ENCODE measurements at places on chromosomes 1 and 21. TPM values are rescaled to one million over a fixed set of nuclear protein-coding genes. Genes with fewer than 3 reads are reported as not detected.

The OR2T29 gene
- not detected for total RNA-seq

The ARHGEF11 gene
- 21.0 TPM for total RNA-seq

The SPATA45 gene
- total RNA-seq, result not detected

The GUCA2A gene
- not detected for total RNA-seq

The C1orf226 gene
- under 0.01 TPM for total RNA-seq

The GCSAML gene
- total RNA-seq, result not detected

The CREG1 gene
- 28.8 TPM for total RNA-seq

The ANGPTL7 gene
- total RNA-seq, result not detected

The LORICRIN gene
- total RNA-seq, result not detected

The RSPO1 gene
- total RNA-seq, result not detected

The IGSF3 gene
- total RNA-seq, result 12.4 TPM

The NBPF8 gene
- 3.2 TPM for total RNA-seq

DNA sequence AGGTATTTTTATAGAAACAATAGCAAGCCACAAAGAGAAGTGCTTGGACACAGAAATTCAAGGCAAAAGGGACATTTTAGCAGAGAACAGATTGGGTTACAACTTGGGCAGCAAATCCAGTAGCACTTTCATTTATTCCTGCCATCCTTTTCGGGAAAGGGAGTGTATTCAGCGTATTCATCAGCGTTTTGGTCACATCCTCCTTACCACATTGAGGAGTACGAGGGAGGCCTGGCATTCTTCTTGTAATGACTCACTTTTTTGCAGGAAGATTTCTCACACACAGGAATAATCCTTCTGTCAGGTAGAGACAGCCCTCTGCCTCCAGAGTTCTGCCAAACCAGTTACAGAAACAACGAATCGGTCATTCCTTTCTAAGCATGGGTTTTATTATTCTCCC, 18.1 kb upstream of the FAM78B start:
- no peak for DNase-seq

DNA sequence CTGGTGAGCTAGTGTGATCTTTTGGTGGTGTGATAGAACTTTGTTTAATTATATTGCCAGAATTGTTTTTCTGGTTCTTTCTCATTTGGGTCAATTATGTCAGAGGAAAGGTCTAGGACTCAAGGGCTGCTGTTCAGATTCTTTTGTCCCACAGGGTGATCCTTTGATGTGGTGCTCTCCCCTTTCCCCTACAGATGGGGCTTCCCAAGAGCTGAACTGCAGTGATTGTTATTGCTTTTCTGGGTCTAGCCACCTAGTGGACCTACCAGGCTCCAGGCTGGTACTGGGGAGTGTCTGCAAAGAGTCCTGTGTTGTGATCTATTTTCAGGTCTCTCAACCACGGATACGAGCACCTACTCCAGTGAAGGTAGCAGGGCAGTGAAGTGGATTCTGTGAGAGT, 25.9 kb upstream of the CD84 start:
- DNase-seq, result no peak

GRCh38 chr1:170808216-170808885, 127.0 kb upstream of the MROH9 start:
- DNase-seq, result no peak

DNA sequence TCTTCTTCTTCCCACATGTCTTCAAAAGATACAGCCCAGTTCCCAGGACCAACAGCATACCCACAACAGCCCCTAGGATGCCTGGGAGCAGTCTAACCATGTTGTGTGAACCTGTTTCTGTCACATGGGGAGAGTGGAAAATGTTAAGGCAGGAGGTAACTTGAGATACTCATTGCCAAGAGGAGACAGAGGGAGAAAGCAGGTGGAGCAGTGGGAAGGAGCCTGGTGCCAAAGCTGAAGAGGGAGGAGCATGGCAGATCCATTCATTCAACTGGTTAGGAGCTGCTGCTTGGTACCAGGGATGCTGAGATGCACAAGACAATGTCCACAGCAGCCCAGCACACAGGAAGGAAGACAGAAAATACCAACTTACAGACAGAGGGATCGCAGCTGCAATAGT, 149.8 kb upstream of the ETV3 start:
- no peak for DNase-seq

- no peak for DNase-seq
Observed at GRCh38 chr1:169090900-169091311, 15.6 kb upstream of the ATP1B1 start.

- DNase-seq, result no peak
Observed at GRCh38 chr1:118122234-118123004, 62.6 kb downstream of the SPAG17 start.

DNA sequence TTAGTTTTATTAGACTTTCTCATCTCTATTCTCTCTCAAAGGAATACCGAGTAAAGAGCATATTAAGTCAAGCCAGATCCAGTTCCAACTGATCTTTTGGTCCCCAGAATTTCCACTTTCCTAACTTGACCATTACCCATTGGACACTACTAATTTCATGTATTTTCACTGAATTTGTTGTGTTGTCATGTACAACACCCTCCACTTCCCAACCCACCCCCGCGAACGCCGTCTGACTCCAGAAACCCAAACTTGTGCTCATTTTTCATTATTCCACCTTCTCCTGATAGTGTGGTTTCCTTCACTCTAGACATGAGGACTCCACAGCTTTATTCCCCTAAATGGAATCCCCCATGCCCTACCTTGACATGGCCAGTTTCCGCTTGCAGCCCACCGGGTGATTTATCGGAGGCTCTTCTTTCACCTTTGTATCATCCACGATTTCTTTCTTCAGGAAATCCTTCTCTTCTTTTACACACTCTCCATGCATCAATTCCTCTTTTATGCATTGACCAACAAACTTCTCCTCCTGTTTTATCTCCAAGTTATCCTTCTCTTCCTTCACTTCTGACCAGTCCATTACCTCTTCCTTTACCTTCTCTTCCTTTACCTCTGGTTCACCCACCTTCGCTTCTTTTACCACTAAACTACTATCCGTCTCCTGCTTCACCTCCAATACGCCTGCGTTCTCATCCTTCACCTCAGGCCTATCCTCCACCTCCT, 805 bp downstream of the ZNHIT6 start:
- DNase-seq, result peak; percentile 8

DNA sequence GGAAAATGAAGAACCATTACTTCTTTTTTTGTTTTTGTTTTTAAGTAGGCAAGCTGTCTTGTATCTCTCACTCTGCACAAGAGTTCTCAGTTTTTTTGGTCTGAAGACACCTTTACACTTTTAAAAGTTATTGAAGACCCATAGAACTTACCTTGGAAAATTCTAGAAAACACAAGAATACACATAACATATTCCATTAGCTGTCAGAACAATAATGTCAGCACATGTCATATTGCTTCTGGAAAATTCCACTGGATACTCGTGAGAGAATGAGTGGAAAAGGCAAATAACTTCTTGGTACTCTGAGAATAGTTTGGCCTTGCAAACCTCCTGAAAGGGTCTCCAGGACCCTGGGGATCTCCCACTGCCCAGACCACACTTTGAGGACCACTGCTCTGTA, 4.8 kb downstream of the FBXO28 start:
- no peak for DNase-seq

DNA sequence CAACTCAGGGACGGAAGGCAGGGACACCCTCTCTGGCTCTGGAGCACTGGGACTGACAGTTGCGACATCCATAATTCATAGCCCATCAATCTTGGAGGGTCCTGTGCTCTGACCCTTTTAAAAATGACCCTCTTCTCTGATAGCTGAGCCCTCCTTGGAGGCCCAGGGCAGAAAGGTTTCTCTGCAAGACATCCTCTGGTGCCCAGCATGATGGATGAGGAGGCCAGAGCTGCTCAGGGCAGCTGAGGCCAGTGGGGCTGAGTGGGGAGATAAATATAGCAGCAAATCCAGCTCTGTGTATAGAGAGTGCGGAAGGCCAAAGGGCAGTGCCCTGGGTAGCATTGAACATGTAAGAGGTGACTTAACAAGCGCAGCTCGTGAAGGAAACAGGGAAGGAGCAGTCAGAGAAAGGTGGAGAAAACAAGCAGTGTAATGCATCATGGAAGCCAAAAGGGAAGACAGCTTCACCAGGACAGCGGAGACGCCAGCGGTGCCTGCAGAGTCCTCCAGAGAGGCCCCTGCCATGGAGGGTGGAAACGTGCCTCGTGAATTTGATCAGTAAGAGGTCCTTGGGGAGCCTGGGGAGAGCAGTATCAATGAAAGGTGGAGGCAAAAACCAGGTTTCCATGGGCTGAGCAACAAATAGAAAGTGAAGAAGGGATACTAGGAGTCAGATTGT, 50.4 kb upstream of the FMOD start:
- DNase-seq, result no peak

DNA sequence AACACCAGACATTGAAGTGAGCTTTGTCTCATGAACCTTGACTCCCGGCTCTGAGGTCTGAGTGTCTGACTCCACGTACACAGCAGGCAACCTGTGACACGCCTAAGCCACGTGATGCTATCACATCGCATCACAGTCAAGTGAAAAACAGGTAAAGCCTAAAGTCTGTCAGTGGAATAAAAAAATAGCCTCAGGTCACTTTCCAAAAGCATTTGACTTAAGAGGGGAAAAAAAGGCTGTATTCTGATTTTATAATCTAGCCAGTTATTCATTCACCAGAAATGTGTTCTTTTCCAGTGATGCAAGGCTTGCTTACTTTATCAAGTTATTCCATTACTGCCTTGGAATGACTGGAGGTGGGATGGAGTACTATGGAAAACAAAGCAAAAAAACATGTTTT, 163.2 kb upstream of the HMCN1 start:
- DNase-seq, result no peak

DNA sequence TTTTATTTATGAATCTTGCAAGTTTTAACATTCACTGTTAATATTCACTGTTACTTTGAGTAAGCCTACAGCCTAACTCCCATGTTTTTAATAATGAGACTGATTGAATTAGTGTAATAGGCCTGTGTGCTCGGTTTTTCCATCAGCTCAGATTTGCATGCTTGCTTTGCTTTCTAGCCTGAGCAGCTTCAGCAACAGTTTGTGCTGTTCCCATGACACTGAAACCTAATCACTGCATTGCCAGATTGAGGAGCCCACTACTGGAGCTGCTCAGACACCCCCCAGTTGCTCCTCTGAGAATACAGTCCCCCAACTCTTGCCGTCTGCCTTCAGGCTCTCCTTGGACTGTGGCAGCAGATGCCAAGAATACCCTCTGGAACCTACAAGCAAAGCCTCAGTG, 695.4 kb downstream of the BRINP3 start:
- no peak for DNase-seq

- DNase-seq, result no peak
Observed at GRCh38 chr1:172822886-172823285, 164.0 kb downstream of the FASLG start.

DNA sequence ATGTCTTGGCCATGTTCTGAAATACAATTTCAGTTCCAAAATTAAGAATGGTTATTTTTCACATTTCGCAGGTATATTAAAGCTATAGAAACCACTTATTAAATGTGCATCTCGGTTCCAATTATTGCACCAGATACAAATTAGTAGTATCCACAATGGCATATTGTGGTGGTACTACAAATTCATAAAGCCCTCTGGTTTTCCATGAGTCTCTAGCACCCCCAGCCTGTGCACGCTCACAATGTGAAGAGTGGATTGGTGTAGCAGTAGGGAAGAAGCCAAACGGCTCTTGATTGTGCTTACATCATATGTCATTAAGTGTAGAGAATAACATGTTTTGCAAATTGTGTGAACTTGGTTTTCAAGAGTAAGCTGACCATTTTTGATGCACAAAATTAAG, 1.9 kb upstream of the BRINP3 start:
- DNase-seq, result no peak

GRCh38 chr1:194795917-194796593, 1609.6 kb upstream of the B3GALT2 start:
- DNase-seq, result no peak

DNA sequence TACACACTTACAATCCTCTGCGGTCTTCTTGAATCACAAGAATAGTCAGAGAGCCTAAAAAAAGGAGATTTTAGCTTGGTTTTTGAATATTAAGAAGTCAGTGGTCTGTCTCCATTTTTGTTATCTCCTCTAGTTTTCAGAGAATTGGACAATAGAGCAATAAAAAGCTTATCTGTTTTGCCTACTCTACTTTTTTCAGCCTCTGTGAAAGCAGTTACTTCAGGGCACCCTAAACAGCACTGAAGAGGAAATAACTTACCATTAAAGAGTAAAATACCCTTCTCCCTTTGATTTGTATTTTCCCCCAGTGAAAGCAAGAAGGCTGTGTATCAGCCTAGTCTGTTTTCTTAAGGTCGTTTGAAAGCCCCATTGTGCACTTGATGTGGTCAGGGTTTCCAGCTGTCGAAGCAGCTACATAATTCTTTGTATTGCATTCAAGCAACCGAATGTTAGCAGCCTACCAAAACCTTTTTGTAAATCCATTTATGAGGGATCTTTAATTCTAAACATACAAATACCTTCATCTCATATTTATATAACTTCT, 1.0 kb downstream of the NTMT2 start:
- no peak for DNase-seq

- DNase-seq, result no peak
Observed at GRCh38 chr21:42362198-42362597, 4.1 kb downstream of the TFF1 start.

- no peak for DNase-seq
Observed at GRCh38 chr1:24903011-24903461, 27.0 kb downstream of the RUNX3 start.

- no peak for DNase-seq
Observed at GRCh38 chr1:909861-910310, 13.8 kb upstream of the SAMD11 start.

- peak; percentile 6 for DNase-seq
Observed at GRCh38 chr1:221562542-221563475, 179.1 kb downstream of the DUSP10 start.

- no peak for DNase-seq
Observed at GRCh38 chr21:33750017-33750416, 107.7 kb downstream of the ITSN1 start.

GRCh38 chr1:37989361-37989930, 376 bp downstream of the SF3A3 start:
- peak; percentile 57 for DNase-seq

DNA sequence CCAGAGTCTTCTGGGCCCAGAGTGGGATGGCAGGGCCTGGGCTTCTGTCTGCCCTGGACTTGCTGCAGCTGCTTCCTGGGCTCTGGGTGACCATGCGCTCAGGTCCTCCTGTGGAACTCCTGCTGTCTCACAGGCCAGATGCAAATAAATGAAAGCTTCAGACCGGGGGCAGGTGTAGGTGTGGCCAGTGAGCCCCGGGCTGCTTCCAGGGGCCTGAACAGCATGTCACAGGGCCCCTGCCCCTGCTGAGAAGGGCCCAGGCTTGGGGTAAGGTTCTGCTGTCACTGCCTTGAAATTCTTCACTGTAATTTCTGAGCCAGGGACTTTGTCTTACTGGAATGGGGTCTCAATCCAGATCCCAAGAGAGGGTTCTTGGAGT, 2.5 kb upstream of the PKNOX1 start:
- no peak for DNase-seq

GRCh38 chr1:37634244-37634991, at the start of gene RSPO1:
Gene RSPO1, minus strand, starts transcription at chr1:37634892. Its CDS starts 5,231 bp downstream, at chr1:37629661.
- no peak for DNase-seq

- DNase-seq, result no peak
Observed at GRCh38 chr1:162412002-162412401, at the start of gene SH2D1B. Gene SH2D1B, minus strand, starts transcription at chr1:162412136. Its CDS starts 120 bp downstream, at chr1:162412016.

GRCh38 chr21:44021064-44021463, 9.0 kb downstream of the TRAPPC10 start:
- no peak for DNase-seq
